DMS153 (cell line): ENCODE measurements at places on chromosomes 11 and 22.

DNA sequence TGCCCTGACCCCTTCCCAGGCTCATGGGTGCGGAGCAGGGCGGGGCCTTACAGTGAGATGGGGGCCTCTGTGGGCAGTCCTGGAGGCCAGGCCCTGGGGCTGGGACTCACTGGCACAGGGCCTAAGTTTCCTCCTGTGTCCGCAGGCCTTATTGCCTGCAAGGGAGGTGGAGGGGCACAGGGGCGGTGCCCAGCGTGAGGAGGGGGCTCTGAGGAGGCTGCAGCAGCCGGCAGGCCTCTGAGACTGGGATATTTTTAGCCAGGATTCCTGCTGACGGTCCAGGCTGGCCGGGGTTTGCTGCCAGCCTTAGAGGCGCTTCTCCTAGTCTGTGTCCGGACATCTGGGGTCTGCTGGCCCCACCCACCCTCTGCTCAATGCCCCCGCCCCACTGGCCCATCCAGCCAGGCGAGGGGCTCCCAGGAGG is 5.7 kb upstream of the RTN4R start:
- DNase-seq: no peak

- no peak for DNase-seq
Measured at GRCh38 chr22:40748388-40749355, 69.4 kb downstream of the MCHR1 start.

DNA sequence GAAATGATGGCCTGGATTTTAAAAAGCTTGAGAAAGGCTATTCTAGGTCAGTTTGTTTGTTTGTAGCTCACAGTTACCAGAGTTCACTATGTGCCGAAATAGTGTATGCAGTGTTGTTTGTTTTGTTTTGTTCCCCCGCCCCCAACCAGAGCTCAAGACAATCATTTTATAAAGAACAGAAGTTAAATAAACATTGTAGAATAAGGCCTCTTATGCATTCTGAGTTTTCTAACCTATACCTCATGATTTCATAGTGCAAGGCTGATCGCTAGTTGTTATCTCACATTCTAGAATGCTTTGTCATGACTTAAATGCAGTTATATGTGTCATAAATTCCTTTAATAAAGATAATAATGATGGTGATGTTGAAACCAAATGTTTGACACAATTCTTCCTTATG is 7.8 kb downstream of the KCNA4 start:
- DNase-seq: no peak

DNA sequence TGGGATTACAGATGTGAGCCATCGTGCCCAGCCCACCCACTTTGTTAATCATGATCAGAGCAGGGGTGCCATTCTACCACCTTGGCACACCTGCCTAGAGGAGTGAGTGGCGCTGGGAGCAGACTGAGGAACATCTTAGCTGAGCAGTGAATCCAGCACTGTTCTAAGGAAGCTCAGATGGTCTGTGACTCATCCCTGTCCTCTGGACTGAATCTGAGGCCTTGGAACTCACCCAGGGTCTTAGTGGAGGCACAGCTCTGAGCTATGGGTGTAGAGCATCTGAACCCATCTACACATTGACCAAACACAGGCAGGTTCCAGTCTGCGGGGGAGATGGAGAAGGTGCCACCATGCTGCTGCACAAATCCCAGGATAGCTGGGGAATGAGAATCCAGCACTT is 14.9 kb downstream of the PGAP2 start:
- DNase-seq: no peak

DNA sequence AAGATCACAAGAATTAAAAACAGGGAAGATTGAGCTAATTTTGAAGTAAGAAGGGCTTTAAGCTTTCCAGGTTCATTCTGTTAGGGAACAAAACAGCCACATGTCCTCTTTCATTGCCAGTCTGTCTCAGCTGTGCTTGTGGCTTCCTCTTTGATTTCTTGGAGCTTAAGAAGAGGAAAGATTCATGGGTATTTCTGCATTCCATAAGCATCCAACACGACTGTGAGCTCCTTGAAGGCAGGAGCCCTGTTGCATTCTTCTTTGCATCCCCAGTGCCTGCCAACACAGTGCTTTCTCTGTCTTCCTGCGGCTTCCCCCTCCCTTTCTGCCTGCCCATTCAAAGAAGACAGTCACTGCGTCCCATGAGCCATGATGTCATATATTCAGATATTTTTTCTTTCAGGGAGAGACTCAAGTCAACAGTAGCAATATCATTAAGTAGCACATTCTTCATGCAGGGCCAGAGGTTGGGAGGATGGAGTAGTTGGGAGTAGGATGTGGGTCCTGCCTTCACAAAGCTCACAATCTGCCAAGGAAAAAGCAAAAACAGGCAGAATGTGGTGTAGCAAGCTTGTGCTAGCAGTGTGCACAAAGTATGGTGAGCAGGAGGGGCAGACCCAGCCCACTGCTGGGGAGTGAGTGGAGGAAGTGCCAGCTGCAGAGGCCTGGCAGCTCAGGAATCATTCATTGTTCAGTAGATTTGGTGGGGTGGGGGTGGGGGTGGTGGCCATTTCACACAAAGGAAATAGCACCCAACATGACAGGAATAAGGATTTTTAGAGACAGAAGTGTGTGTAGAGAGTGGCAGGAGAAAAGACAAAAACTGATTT is 162.1 kb upstream of the RASSF10 start:
- no peak for DNase-seq

DNA sequence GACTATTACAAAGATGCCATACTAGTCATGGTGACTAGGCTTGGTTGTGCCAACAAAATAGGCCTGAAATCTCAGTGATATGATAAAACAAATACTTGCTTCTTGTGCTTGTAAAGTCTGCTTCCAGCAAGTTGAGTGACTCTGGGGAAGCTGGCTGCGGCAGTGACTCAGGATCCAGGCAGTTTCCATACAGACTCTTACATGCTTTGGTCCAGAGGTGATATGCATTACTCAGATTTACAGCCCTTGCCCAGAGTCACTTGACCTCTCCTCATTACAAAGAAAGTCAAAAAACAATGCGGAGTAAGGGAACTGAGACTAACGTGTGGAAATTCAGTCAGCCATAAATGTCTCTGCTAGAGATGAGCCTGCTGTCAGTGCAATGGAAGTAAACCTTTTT is 387.5 kb downstream of the KCNA4 start:
- DNase-seq: no peak

GRCh38 chr22:17101475-17102296 is 16.9 kb downstream of the IL17RA start:
- no peak for DNase-seq

GRCh38 chr11:133705074-133705648 is 140.2 kb downstream of the SPATA19 start:
- DNase-seq: no peak

- DNase-seq: no peak
Measured at GRCh38 chr22:24115247-24116207, 65.8 kb upstream of the SUSD2 start.

GRCh38 chr22:31826443-31826842 is 72.6 kb downstream of the DEPDC5 start:
- no peak for DNase-seq

DNA sequence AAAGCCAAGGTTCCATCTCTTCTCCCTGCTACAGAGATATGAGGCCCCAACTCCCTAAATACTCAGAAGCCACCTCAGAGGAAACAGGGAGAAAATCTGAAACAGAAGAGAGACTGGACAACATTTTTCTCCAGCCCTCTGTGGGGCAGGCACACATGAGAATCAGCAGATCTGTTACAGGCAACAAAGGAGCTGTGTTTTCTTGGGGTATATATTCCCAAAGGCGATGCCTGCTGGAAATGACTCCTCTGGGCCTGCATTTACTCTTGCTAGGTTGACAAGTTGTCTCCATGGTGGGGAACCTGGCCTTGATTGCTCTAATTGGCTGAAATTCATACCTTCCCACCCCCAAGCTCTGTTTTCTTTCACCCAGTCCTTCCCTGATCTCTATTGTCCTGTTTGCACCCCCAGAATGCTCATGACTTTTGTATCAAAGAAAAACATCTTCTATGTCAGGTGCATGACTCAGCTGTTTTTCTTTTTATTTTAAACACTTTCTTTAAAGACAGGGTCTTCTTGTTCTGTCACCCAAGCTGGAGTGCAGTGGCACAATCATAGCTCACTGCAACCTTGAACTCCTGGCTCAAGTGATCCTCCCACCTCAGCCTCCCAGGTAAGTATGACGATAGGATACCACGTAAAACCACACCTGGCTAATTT is 23.5 kb upstream of the P2RY6 start:
- DNase-seq: no peak

GRCh38 chr11:31437742-31438435 is 68.2 kb downstream of the DNAJC24 start:
- DNase-seq: no peak

DNA sequence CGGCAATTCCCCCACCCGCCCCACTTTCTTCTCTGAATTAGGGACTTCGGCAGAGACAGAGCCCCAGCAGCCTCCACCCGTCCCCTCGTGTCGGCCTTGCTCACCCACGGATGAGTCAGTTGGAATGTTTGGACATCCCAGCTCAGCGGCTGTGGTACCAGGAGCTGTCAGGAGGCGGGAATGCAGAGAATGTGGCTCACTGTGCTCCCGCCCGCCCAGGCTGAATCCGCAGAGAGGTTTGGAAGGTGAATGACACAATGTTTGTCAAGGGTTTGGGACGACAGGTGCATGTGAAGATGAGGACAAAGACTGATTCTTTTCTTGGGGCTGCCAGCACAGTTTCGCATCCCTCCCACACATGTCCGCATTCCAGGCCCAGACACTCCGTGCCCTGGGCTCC is 39.6 kb downstream of the LIF start:
- no peak for DNase-seq

DNA sequence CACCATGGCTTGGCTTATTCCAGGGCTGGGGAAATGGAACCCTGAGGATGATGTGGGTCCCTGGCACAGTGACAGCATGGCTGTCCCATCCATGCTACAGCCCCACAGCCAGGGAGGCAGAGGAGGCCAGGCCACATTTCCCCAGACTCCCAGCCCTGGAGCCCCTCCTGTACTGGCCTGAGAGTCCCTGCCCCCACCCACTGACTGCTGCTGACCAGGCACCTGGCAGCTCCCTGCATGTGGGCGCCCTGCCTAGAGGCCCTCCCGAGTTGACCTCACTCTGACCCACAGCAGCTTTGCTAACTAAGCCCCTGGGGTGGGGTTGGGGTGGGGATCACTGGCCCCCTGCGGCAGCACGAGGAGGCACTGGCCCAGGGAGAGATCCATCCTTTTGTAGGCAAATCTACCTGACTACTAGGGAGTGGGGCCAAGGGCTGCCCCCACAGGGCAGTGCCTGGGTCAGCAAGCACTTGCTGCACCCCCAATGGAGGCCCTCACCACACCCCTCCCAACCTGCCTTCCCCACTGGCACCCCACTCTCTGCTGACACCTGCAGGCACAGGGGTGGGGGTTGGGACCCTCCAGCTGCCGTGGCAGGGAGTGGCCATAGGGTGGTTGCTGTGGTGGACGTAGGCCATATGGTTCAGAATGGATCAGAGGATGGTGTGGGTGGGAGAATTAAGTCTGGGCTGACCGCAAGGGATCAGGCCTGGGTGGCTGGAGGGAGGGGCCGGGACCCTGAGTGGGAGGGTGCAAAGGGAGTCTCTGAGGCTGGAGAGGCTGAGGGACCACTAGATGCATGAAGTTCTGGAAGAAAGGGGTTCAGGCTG is 17.4 kb downstream of the ARVCF start:
- no peak for DNase-seq

GRCh38 chr11:95699631-95700470 is 89.7 kb downstream of the FAM76B start:
- no peak for DNase-seq

GRCh38 chr22:42549331-42550060 is 4.3 kb upstream of the SERHL2 start:
- DNase-seq: no peak

DNA sequence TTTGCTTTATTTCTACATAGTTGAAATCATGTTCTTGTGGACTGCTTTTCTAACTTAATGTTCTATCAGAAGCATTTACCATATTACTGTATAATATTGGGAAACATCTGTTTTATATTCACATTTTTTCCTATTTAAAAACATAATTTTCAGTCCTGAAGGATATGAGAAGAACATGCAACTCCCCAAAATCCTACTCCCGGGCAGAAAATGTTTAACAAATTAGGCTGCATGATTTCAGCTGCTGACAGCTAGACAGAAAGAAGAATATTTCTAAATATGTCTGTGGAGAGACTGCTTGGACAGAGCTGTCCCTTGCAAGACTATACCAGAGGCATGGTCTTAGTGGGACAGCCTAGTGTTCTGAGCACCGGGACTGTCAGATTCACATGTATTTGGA is 15.7 kb upstream of the AMPD3 start:
- no peak for DNase-seq

GRCh38 chr11:102802341-102802740 is 4.4 kb upstream of the MMP1 start:
- DNase-seq: no peak

- no peak for DNase-seq
Measured at GRCh38 chr11:106321601-106322000, 244.1 kb downstream of the AASDHPPT start.

GRCh38 chr11:4071914-4072313 is 22.7 kb upstream of the RRM1 start:
- DNase-seq: no peak

GRCh38 chr11:65262381-65262680 is 569 bp downstream of the POLA2 start:
- no peak for DNase-seq

- peak; percentile 13 for DNase-seq
Measured at GRCh38 chr11:65078151-65078550, 5.7 kb downstream of the CDCA5 start.

DNA sequence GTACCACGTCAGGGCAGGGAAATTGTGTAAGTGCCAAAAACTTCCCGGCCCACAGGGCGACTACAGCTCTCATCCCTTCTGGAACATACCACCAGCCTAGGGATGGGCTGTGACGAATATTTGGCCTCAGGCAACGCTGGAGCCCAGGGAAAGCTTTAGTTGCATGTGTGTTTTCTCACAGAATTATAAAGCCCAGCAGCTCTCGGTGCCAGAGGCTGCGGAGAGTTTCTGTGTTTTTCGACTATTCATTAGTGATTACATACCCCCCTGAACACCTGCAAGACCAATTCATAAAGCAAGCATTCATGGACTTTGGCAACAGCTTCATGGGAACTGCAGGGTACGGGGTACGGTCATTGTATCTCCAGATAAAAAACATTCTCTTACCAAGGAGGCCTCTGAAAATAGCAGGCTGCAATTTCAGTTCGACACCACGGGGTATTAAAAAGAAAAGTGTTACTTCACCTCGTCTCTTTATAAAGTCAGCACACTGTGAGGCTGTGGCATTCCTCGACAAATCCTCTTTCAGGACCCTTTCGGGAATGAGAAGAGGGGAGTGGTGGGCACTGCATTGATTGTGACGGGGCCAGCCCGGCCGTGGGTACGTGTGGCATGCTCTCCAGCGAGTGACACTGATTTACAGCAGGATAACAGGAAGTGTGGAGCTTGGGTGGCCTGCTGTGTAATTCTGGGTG is 243.6 kb upstream of the SORL1-AS1 start:
- DNase-seq: peak; percentile 4

DNA sequence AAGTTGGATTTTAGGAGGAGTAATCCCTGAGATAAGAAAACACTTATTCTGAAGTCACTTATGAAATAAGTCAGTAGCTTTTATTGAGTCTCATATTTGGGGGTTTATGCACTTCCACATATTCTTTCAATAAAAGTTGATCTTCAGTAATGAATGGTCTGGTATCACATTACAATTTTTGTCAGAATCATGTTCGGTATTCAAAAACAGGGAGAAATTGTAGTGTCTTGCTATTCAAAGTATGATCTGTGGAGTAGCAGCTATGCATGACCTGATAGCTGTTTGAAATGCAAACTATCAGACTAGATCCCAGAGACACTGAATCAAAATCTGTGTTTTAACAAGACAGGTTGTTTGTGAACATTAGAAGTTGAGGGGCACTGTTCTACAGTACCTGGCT is 857.6 kb downstream of the METTL15 start:
- DNase-seq: no peak

- DNase-seq: no peak
Measured at GRCh38 chr22:33361581-33361980, 303.4 kb upstream of the SYN3 start.
